SW 1271 (cell line): ENCODE measurements at places on chromosomes 6 and 20.

DNA sequence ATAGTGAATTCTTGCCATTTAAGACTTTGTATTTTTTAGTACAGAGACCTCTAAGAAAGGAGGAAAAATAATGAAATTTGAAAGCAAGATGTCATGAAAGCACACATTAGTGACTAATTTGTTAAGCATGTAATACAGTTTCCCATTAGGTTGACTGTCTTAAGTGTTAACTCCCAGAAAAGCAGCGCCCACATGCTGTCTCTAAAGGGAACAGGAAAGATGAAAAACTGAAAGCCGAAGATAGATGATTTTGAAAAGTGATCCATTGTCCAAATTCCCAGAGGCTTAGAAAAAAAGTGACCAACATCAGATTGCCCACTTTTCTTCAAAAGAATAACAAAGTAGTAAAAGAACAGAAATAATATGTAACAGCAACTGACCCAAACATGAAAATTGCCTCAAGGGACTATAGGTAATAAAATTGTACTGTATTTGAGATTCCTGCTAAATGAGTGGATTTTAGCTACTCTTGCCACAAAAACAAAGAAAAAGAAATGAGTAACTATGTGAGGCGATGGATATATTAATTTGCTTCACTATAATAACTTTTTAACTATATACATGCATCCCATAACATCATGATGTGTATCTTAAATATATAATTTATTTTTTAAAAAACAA is 83.2 kb upstream of the OGFRL1 start:
- DNase-seq: no peak

GRCh38 chr6:31952140-31952805 is 6.4 kb downstream of the CFB start:
- peak; percentile 66 for DNase-seq

- DNase-seq: no peak
Measured at GRCh38 chr6:31842053-31842452, 14.5 kb downstream of the HSPA1B start.

DNA sequence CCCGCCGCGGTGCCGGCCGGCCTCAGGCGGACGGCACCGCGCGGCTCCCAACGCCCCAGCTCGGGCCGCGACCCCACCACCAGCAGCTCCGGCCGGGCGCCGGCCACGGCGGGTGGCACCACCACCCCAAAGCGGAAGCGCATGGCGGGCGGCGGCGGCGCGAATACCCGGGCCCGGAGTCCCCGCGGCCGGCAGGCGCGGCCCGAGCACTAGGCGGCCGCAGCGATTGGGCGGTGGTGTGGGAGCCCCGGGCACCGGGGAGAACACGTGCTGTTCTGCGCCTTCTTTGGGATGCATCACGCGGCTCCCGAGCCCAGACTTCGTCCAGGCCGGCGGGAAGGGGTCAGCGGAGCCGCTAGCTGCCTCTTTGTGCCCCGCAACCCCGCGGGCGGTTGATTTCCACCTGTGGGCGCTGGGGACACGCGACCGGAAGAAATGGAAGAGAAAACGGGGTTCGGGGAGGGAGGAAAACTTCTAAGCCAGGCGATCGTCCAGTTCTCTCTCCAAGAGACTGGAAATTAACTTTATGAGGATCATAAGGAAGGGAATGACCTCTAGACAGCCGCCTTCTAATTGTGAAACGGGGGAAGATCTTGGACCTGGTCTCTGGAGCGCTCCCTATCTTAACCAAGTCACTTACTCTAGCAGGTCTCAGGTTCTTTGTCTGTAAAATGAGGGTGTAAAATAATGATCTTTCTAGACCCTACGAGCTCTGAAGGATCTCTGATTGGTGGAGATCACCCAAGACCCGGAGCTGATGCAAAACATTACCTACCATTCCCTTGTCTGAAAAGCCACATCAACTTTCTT is at the start of gene EPM2A:
TSS of gene EPM2A (minus strand) at position 165 of the 810 bp plus-strand sequence. CDS start at position 143, 22 bp downstream.
- DNase-seq: peak; percentile 10

GRCh38 chr6:141269684-141270083 is 863.0 kb upstream of the GJE1 start:
- DNase-seq: no peak

DNA sequence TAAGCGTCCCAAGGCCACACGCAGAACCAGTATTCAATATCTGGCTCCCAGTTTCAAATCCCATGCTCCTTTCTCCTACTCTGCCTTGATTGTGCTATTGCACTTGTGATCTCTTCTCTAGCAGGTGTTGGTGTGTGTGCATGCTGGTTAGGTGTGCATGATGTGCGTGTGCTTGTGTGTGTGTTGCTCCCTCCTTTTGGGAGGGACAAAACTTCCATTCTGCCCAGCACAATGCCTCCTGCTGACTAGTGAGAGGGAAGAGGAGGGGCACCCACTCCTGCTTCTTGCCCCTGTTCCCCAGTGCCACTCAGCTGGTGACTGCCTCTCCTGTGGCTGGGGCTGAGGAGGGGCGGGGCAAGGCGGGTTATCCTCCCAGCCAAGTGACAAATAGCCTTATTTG is 19.7 kb downstream of the CD40 start:
- DNase-seq: no peak

DNA sequence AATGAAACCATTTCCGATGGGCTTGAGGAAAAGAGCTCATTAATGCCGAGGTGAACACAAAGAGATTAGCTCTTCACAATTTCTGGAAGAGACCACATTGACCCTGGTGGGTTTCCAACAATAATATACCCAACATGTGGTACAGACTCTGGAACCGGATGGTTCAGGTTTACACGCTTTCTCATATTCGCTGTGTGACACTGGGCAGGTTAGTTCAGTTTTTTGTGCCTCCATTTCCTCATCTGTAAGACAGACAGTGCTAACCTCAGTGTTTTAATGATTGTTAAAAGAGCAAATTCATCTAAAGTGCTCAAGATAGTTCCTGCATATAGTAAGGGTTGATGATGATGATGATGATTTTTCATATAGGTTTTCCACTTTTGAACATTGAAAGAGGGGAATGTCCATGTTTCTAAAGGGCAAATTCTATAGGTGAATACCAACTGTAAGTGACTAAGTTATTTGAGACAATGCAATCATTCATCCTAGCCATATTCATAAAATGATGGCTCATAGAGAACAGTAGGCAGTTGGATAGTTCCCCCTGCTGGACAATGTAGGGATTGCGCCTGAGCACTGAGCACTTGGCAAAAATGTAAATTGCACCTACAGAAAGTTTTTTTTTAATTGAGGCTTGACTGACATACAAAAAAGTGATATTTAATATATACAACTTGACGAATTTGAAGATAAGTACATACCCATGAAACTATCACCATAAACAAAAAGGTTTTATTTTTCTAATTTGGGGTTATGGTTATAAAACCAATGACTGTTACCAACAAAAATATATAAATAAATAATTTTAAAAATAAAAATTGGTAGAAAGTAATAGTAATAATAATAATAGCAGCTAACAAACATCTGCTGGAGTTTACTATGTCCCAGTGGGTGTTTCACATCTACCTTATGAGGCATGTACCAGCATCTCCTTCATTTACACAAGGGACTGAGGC is 2.1 kb upstream of the PERP start:
- peak; percentile 74 for DNase-seq

- no peak for DNase-seq
Measured at GRCh38 chr6:45983062-45983461, 32.6 kb downstream of the CLIC5 start.

DNA sequence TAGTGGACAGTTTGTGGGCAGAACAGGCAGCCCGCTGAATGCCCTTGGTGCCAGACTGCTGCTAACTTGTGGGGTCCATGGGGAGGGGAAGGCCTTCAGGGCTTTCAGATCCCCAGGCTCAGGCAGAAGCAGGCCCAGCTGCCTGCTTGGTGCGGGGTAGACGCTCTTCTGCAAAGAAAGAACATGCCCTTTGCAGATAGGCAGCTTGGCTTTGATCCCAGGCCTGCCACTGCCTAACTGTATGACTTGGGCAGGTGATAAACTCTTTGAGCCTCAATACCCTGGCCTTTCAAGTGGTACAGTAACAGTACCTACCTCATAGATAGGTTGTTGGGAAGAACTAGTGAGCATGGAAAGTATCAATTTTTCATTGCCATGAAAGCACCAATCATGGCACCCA is 28.4 kb downstream of the CHMP4B start:
- DNase-seq: no peak

DNA sequence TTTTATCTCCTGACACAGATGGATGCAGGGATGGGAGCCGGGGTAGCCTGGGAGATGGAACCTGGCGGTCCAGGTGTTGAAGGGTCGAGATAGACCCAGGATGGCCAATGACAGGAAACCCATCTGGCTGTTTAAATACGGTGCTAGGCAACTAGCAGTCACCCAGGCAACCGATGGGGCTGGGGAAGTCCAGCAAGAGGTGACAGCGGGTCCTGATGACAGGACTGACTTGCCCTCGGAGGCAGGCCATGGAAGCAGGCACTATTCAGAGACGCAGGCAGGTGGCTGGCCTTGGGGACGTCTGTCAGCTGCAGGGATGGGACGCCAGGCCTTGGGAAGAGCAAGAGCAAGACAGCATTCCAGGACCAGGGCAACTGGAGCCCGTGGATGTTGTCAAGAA is 135.4 kb upstream of the RALGAPA2 start:
- DNase-seq: no peak

GRCh38 chr6:7697820-7698623 is 27.9 kb upstream of the BMP6 start:
- DNase-seq: no peak

DNA sequence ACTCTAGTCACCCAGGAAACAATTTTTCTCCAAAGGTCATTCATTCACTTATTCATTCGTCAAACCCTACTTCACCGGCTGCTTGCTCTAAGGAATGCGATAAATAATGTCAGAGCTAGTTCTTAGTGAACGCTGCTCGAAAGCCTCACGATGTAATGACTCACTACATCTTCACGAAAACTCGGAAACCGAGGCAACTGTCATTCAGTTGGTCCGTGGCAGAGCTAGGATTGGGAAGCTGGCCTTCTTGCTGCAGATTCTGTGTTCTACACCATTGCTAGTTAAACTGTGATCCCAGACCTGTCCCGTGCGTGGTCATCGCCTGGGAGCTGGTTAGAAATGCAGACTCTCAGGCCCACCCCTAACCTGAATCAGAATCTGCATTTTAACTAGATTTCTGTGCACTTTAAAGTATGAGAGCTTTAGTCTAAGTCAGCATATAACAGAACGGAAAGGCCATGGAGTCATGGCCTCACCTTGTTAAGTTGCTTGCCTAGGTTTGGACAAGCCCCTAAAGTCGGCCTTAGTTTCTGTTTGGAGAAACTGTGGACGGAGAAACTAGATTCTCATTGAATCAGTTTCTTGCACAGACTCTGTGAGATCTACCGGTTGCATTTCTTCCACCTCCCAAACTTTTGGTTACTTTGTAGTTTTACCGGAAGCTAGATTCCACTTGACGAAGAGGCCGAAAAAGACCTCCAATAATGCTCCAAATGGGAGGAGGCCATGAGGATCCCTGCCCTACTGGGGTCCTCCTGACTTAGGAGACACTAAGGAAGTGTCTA is 651 bp upstream of the CCND3 start:
- no peak for DNase-seq

GRCh38 chr6:65110031-65110430 is 597.0 kb downstream of the EYS start:
- no peak for DNase-seq

DNA sequence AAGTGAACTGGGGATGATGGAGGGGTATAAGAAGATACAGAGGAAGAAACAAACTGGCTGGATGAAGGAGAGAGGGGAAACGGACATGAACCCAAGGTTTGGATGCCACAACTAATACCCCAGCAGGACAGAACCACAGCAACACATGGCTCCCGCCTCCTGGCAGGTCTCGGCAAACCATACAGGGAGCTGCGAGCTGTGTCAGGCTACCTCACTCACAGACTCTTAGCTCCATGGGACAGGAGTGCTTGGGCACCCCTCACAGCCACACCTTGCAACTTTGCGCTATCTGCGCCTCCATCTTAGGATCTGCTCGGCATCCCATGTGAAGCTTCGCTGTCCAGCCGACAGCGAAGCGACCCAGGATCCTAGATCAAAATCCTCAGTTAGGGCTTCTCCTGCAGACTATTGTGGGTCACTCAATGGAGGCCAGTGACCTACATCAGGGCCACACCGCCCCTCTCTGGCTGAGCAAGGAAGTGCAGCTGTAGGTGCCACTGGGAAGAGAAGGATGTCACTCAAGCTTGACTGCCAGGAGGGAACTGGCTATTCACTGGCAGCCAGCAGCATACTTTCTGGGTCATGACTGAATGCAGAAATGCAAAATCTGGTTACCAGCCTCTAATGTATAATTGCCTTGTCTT is 174.4 kb upstream of the RIN2 start:
- no peak for DNase-seq

- no peak for DNase-seq
Measured at GRCh38 chr6:136958168-136958567, 36.1 kb downstream of the SLC35D3 start.

GRCh38 chr20:63254232-63254605 is at the start of gene NKAIN4:
Gene NKAIN4 (minus strand): TSS chr20:63254463. CDS start chr20:63254450, 13 bp downstream.
- DNase-seq: no peak

DNA sequence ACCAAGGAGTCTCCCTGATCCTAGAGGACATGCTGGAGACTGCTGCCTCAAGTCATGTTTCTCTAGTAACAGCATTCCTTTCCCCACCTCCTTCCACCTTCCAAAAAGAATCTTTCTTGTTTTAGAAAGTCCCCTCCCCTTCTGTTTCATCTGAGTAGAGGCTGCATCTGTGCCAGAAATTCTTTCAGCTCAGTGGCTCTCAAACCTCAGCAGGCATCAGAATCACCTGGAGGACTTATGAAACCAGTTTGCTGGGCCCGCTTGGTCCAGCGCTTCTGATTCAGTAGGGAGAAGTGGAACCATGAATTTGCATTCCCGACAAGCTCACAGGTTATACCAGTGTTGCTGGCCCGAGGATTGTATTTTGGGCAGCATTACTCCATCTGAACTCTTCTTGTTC is 55.1 kb downstream of the TMEM200A start:
- no peak for DNase-seq

GRCh38 chr6:149154261-149154821 is 163.2 kb upstream of the TAB2 start:
- DNase-seq: no peak

DNA sequence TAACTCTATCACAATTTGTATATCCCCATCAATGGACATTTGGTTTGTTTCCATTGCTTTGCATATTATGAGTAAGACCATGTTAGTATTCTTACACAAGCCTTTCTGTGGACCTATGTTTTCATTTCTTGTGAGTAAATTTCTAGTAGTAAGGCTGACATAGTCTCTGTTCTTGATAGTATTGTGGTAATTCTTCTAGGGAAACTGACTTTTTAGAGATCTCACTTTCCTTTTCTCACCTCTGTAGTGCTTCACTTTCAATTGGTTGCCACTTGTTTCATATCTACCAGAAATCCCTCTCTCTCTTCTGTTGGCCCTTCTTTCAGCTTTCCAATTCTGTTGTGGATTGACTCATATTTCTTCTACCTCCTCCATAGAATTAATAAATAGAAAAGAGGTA is 8.5 kb downstream of the ISM1 start:
- DNase-seq: no peak
